ENCODE measurements at places on chromosomes 1 and 21.

GRCh38 chr1:185257950-185258208 lies 59.2 kb downstream of the IVNS1ABP start:
- no peak for DNase-seq

GRCh38 chr1:180233191-180234011 lies 3.3 kb downstream of the LHX4 start:
- DNase-seq, result no peak

DNA sequence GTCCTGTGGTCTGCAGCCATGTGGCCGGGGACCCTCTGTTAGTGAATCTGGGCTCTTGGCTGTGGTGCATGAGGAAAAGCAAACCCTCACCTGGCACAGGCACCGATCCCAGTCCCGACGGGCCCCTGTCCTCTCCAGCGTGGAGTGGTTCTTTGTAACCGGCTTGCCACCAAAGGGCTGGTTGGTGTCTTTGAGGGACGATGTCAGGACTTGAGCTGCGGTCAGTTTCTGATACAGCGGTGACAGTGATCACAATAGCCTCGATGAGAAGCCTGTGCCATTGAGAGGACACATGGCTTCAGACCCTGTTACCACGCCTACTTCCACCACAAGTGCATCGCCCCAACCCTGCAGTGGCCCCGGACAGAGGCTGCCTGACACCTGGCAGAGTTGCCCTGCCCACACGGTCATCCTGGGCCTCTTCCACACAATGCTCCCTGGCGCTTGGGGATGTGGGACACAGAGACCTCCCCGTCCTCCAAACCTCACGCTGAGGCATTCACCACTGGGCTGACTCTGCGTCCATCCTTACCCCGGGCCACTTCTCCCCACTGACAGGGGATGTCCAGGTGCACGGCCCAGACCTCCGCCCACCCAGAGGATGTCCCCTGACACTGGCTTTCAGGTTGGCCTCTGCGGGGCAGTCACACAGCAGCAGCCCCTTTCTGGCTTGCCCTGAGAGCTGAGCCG lies 18.8 kb upstream of the ACTRT2 start:
- DNase-seq, result no peak

- DNase-seq, result no peak
Observed at GRCh38 chr1:173009597-173009996, 41.1 kb downstream of the TNFSF18 start.

DNA sequence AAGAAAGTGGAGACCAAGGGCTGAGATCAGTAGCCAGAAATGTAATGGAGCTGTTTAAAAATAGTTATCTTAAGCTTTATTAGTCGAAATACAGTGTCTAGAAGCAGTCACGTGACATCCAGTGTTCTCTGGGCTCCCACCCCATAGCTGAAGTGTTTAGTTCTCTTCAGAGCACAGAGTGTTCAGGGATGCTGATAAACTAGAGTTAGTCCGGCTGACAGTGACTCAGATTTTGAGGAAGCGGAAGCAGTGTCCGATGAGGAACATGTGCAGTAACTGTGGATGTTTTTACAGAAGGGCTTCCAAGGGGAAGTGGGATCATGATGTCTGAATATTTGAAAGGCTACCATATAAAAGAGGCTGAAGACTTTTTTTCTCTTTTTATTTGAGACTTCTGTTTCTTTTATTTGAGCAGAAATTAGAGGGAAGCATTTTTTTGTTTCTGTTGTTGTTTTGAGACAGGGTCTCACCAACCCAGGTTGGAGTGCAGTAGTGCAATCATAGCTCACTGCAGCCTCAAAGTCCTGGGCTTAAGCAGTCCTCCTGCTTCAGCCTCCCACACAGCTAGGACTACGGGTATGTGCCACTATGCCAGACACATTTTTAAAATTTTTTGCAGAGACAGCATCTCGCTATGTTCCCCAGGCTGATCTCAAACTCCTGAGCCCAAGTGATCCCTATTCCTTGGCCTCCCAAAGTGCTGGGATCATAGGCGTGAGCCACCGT lies 124.2 kb downstream of the GALNT2 start:
- peak; percentile 17 for DNase-seq

GRCh38 chr1:67059346-67059745 lies 5.4 kb upstream of the SLC35D1 start:
- DNase-seq, result no peak

DNA sequence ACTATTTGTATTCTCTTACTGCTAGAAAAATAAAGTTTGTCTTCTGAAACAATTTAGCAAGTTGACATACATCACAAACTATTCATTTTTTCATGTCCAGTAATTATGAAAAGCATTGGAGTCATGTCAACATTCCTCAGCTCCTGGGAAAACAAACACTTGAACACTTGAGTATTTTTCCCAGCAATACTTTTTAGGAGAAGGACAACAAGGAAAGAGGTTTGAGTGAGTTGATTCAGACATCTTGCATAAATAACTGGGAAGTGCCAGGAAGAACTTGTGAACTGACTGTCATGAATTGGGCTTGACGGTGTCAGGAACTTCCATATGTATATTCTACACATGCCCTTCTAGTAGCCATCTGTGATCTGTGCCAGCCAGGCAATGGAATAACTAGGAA lies 195.6 kb downstream of the HMCN1 start:
- no peak for DNase-seq

- DNase-seq, result peak; percentile 38
Observed at GRCh38 chr21:44498280-44499210, 41.5 kb downstream of the KRTAP10-1 start.

DNA sequence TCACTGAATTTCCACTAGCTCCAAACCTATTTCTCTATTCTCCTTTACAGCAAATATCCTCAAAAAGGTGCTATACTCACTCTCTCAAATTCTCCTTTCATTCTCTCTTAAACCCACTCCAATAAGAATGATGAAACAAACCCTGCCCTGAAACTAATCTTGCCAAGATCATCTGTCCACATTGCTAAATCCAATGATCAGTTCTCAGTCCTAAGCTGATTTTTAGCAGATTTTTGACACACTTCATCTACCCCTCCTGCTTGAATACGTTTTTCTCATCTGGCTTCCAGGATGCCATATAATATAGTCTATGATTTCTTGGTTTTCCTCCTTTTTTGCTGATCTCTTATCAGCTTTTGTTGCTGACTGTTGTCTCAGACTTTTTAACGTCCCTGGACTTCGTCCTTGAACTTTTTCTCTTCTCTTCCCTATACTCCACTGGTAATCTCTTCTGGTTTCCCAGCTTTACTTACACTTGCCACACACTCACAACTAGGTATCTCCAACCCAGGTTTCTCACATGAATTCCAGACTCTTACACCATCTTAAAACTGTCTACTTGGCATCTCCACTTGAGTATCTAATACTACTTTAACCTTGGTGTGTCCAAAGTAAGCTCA lies 35.3 kb downstream of the RERE start:
- DNase-seq, result no peak

- DNase-seq, result no peak
Observed at GRCh38 chr1:114274621-114275317, 121.1 kb upstream of the SYT6 start.

DNA sequence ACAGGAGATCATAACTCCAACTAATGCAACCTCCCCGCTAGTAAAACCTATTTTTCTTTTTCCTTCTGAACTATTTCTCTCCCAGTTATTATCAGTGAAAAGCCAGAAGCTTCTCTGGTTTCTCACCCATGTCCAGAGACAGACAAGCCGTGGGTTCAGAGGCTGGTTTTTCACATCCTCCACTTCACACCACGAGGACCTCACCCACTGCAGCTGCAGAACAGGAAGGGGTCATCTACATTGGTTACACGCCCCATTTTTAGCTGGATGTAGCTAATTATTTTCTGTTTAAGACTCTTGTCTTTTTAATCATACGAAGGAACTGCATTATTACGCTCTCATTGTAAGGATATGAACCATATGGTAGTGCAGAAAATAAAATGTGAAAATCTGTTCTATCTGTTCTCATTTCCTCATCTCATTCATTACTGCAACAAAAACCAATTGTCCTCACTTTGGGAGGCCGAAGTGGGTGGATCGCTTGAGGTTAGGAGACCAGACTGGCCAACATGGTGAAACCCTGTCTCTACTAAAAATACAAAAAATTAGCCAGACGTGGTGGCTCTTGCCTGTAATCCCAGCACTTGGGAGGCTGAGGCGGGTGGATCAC lies 39.1 kb upstream of the CLDN14 start:
- no peak for DNase-seq

DNA sequence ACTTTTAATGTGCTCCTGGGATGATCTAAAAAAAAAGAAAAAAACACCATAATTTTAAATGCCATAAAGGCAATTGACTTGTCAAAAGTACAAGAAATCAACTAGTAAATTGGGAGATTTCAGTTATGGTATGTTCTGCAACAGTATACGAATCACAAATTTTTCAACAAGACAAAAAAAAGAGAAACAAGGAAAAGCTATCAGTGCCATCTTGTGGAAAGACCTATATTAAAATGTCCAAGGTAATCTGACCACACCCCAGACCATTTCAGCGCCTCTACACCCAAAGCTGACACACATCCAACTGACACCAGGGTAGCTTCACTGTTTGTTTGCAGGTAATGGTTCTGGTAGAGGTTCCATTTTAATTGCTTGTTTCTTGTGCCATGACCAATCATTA lies 5.0 kb upstream of the DUSP23 start:
- no peak for DNase-seq

- no peak for DNase-seq
Observed at GRCh38 chr1:31013187-31013864, 52.2 kb downstream of the PUM1 start.

DNA sequence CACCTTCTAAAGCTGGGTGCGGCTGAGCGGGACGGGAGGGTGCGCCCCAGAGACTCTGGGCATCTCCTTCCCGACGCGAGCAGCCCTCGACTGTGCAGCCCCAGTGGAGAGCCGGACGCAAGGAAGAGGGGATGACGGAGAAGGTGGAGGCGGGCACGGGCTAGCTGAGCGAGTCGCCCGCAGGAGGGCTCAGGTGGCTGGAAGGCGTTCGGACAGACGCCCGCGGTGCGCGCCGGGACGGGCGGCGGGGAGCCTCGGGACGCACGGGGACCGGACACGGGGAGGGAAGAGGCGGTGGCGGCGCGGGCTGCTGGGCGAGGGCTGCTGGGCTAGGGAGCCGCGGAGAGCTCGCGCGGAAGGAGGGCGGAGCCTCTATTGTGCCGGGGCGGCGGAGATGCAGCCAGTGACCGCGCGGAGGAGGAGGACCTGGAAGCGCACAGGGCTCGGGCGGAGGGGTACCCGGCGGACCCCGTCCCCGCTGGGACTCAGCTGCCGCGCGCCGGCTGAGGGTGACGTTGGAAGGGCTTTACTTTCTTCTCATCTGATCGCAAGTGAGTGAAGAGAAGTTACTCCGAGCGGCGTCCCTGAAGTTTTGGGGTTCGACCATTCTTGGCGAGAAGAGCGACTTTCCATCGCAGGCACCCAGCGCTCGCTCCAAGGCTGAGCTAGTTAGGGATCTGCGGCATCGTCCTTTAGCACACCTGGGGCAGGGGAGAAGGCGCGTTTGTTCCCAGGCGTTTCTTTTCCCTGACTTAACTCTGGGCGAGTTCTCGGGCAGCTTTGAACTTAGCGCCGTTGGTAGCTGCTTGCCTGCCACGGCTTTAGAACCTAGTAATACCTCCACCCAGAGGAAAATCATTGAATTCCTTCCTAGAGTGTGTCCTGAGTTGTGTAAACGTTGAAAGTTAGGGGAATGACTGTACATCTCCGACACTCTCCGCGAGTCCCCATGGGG lies at the start of gene OLFML2B:
TSS of gene OLFML2B (minus strand) at position 323 of the 955 bp plus-strand sequence. CDS start 439 bp downstream, outside the sequence.
- peak; percentile 25 for DNase-seq

DNA sequence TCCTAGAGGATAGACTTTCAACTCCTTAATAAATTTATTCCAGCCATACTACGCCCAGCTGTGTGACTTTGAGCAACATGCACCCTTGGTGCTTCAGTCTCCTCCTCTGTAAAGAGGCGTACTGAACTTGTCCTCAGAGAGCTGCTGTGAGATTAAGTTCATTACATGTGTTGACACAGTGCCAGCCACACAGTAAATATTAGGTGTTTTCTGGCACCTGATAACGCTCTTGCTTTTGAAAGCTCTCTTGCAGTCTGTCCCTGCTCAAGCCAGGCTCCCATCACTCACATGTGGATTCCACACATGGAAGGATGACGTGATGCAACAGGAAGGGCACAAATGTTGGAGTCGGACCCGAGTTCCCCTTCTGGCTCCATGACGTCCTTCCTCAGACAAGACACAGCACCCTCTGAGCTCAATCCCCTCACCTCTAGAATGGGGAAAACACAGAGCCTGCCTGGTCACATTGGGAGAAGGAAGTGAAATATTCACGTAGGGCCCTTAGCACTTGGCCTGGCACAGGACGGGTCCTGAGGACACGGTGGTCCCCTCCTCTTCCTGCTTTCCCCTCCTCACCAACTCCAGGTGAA lies 7.7 kb downstream of the IFNLR1 start:
- DNase-seq, result no peak

DNA sequence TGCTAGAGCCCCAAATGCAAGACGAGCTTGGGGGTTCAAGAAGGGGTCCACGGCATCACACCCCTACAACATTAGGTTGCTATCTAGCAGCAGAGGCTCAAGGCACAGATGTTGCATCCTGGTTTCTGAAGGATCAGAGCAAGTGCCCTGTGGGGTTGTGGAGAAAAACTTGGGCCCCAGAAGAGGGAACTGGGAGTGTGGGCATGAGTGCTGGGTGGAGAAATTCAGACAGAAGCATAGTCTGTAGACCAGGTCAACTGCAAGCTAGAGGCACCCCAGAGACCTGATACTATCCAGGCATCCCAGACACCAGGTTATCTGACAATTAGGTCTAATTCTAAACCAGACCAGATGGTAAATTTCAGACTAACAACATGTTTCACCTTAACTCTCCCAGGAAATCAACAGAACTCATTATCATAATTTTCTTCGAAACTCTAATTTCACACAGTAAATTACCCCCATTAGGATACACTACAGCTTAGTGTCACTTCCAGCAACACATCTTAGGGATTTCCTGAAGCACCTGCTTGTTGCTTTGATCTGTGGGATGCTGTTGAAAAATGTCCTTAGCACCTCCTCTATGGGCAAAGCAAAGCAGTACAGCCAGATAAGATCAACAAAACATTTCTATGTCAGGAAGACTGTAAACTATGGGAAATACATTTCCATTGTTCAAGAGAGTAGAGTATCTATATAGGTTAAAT lies 179.3 kb downstream of the VAV3 start:
- DNase-seq, result no peak

GRCh38 chr21:19899645-19900044 lies 1098.6 kb upstream of the NCAM2 start:
- DNase-seq, result no peak

DNA sequence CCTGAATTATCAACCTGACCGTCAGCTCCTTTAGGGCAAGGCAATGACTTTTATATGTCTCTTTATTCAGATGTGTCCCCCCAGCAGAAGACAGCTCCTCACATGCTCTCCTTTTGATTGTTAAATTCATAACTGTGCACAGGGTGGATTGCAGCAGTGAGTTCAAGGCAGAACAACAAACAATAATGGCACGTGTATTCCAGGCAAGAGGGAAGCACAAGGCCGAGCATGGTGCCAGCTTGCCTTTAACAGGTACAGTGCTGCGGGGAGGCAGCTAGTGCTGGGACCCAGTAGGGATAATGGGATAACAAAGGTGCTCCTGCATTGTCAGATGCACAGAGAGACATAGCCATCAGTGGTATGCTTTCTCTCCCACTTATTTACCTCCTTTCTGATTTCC lies 248.4 kb downstream of the RHOU start:
- DNase-seq, result no peak
